Activated naive CD4-positive, alpha-beta T cell treated with anti-CD3 and anti-CD28 coated beads, Interleukin-2, amount 50 U/mL, for 72 hours (primary cell): ENCODE measurements at places on chromosomes 12 and 14.
A peak's percentile ranks its signal among the peaks of the same experiment; 100 is the strongest.

GRCh38 chr12:124520907-124521306 is 46.5 kb downstream of the NCOR2 start:
- DNase-seq, result no peak

- no peak for DNase-seq
These were observed 265.5 kb upstream of the GRIP1 start for GRCh38 chr12:66944365-66944764.

GRCh38 chr14:95656634-95657033 is 29.6 kb upstream of the TCL1B start:
- no peak for DNase-seq

DNA sequence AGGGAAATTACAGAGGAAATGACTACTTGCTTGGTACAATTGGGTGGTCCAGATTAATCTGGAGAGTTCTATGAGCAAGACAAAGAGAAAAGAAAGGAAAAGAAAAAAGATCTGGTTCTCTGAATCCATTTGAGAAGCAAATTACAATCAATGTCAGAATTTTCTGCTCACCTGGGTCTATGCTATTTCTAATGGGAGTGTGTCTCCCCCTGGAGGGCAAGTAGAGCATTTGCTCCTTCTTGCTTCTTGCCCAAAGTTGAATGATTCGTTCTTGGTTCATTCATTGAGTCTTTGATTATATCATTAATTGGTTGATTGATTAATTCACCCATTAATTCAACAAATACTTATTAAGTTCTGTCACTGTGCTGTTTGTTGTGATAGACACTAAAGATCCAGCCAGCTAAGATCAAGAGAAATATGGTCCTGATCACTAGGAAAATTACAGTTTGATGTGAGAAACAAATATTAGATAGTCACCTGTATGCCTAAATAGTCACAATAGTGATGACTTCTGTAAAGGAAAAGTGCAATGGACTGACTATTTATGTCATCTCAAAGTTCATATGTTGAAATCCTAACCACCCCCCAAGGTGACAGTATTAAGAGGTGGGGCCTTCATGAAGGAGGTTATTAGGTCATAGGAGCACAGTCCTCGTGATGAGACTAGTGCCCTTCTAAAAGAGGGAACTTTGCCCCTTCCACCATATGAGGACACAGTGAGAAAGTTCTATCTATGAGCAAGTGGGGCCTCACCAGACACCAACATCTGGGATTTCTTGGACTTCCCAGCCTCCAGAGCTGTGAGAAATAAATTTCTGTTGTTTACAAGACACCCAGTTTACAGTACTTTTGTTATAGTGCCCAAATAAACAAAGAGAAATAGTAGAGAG is 8.0 kb upstream of the ASB8 start:
- peak; percentile 63 for DNase-seq

DNA sequence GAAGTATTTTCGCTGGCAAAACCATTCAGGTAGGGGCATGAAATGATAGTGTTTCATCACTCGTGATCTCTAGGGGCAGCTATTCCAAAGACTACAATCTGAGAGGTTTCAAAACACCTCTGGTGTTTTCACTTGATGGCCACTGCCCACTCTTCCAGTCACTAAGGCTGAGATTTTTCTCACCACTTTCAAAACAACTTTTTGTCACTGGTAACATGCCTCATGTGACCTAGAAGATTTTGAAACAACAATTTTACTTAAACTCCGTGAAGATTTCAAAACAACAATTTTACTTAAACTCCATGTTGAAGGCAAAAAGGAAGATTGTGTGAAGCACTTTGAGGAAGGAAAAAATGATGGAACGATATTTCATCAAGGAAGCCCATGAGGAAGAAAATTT is 1.2 kb upstream of the IRAK3 start:
- no peak for DNase-seq

DNA sequence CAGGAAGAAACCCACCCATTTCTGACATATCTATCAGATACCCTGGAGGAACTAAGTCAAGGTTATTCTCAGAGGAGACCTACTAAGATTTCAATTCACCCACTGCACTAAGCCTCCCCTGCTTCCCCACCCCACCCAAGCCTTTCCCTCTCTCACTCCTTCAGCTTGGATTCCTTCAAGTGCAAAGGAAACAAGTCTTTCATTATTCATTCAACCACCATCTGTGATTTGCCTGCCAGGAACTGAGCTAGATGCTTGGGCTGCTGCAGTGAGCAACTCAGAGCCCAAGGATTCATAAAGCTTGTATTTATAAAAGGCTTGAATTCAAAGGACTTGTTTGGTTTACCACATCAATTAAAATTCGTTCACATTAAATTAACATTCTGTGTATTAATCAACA is 161.3 kb downstream of the GXYLT1 start:
- no peak for DNase-seq

GRCh38 chr14:92516966-92517506 is 3.5 kb downstream of the RIN3 start:
- DNase-seq, result no peak

- no peak for DNase-seq
These were observed 16.1 kb upstream of the UBC start for GRCh38 chr12:124930586-124930985.

- no peak for DNase-seq
These were observed 594 bp downstream of the ARHGDIB start for GRCh38 chr12:14960548-14961465.

DNA sequence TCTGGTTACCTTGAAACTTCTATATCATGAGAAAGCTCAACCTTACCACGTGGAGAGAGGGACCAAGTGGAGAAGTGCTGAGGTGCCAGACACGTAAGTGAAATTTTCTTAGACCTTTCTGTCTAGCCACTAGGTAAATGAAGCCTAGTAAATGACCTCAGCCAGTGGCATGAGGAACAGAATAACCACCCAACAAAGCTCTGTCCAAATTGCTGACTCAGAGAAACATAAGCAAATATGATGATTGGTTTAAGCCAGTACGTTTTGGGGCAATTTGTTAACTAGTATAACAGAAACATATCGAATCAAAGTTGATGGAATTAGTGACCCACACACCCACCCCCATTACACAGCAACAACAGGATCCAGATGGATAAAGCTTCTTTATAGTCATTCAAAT is 75.2 kb upstream of the MAX start:
- DNase-seq, result no peak

GRCh38 chr14:89672636-89673511 is 255.8 kb upstream of the FOXN3 start:
- DNase-seq, result no peak

DNA sequence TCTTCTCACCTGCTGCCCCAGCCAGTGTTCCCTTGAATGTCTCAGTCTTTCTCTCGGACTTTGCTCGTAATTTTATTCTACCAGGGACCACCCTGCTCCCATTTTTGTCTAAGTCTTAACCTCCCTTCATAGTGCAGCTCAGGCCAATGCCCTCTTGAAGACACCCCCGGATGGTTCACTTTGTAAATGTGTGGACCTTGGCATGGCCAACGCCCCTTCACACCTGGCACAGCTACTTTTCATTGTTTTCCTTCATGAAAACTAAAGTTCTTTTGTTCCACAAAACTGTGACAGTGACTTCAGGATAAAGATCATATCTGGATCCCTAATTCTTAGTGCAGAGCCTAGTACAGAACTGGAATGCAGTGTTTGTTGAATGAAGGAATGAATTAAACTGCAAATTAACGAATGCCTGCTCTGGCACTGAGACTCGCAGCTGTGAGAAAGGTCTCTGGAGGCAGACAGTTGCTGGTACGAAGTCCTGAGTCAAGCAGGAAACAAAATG is 3.5 kb upstream of the RNASE4 start:
- no peak for DNase-seq

GRCh38 chr14:100332797-100333196 is 9.7 kb downstream of the SLC25A47 start:
- DNase-seq, result no peak

DNA sequence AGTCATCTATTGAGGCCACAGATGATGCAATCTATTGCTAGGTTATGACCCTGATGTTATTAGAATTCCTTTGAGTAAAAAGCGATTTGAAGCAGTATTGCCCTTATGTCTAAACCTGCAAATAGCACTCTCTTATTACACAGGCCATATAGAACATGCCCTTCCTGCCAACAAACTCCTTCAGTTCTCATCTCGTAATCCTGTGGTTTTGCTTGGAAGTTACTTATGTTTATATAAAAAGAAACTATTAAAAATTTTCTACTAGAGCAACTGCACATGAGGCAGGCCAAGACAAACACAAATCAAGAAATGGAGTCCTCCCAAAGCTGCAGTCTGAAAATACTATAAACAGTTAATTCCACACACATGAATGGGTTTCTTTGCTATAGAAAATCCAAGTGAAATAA is 1200.2 kb downstream of the LRFN5 start:
- no peak for DNase-seq

GRCh38 chr12:126667339-126667738 is 1599.6 kb upstream of the TMEM132C start:
- DNase-seq, result no peak

DNA sequence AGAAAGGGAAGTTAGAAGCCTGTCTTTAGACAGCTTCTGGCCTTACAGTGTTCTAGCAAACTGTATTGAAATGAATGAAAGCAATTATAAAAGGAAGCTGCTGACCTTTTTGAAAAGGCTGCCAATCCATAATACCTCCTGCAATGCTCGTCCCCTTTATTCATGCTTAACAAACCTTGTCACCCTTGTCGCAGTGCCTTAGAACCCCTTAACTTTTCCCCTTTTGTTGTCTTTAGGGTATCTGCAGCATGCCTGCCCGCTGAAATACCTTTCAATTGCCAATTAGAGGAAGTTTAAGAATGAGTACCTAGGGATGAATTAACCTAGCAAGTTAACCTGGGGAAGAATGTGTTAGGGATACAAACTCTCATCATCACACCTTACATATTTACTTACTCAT is 731.2 kb downstream of the RERGL start:
- no peak for DNase-seq

GRCh38 chr12:71036526-71036925 is 116.0 kb upstream of the PTPRR start:
- no peak for DNase-seq

GRCh38 chr12:55732288-55732687 is 3.5 kb upstream of the CD63 start:
- DNase-seq, result no peak

DNA sequence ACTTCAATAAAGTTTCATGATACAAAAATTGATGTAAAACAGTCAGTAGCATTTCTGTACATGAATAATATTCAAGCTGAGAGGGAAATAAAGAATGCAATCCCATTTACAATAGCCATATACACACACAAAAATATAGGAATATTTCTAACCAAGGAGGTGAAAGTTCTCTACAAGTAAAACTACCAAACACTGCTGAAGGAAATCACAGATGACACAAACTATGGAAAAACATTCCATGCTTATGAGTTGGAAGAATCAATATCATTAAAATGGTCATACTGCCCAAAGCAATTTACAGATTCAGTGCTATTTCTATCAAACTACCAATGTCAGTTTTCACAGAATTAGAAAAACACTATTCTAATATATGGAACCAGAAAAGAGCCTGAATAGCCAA is 272.3 kb downstream of the TMTC2 start:
- no peak for DNase-seq

DNA sequence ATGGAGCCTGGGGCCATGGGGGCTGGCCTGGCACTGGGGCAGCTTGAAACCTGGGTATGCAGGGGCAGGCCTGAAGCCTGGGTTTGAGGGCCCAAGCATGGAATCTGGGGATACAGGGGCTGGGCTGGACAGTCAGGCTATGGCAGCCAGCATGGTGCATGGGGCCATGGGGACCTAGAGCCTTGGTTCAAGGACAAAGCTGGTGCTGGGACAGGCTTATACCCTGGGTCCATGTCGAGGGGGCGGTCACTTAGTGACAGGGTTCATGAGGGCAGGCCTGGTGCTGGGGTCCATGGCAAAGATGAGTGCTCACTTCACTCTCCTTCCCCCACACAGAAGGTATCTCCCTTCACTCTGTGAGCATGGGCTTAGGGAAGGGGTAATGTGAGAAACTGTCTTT is 116.2 kb downstream of the BBS10 start:
- DNase-seq, result no peak

DNA sequence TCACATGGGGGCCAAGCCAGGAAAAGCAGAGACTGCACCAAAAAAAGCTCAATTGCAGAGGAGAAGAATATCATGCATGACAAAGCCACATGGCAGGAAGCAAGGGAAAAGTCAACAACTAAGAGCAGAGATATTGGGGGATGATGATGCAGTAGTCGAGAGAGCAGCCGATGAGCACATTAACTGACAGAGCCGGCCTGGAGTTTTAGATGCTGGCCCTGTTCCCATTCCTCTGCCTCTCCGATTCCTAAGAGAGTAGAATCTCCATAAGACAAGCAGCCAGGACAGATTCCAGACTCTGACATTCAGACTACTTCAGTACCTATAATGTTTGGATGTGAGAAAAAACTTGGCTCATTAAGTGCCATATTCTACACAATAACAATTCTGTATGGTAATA is 155.9 kb downstream of the KCNH5 start:
- DNase-seq, result no peak

DNA sequence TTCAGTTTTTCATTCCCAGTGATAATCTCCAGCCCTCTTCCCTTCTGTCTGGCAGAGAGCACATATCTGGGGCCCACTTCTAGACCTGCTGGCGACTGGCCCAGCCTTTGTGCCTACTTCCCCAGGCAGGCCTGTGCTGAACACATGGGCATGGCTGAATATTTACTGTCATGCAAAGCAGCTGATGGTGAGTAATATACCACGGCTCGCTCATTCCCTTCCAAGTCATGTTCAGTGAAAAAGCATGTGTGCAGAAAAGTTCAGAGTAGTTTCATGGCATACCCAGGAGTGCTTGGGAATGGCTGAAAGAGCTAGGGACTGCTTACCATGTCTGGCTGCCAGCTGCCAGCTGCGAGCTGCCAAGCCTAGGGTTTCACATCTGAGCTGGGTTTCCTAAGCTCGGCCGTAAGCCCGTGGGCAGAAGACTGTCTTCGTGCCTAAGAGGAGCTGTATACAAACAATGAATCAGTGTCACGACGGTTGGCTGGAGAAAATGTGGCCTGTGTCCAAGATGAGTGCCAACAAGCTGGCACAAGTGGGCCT is 179.9 kb upstream of the PELI2 start:
- no peak for DNase-seq

- no peak for DNase-seq
These were observed 70.1 kb upstream of the GPATCH2L start for GRCh38 chr14:76081642-76082041.

- DNase-seq, result no peak
These were observed 5.4 kb upstream of the GSC start for GRCh38 chr14:94775091-94775870.

GRCh38 chr14:93049867-93050331 is 65.8 kb downstream of the ITPK1 start:
- DNase-seq, result no peak

DNA sequence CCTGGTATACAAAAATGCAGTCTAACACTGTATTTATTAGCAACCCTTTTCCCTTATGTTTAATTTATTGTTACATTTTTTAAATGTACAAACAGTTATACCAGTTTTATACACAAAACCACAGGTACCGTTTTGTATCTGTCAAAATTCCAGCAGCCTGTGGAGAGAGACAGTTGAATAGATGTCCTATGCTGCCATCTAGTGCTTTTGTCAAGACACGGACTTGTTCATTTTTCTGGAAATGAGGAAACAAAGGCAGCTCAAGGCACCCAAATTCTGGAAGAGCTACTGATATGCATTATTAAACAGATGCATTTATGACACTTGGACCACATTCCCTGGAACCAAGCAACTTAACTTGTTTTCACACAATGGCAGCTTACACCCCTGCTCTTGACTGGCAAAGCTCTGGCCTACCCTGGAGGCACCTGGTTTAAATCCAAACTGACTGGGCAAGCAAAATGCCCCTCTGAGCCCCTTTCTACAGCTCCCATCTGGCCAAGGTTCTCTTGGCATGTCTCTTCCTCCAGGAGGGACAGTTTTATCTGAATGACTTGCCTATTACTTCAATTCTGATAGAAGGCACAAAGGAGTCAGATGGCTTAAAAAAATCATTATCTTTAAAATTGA is 286.9 kb upstream of the PRKD1 start:
- no peak for DNase-seq
